ENCODE measurements at places on chromosomes 4 and X.

- DNase-seq: no peak
These were observed 58.7 kb downstream of the NBDY start for GRCh38 chrX:56787734-56788152.

DNA sequence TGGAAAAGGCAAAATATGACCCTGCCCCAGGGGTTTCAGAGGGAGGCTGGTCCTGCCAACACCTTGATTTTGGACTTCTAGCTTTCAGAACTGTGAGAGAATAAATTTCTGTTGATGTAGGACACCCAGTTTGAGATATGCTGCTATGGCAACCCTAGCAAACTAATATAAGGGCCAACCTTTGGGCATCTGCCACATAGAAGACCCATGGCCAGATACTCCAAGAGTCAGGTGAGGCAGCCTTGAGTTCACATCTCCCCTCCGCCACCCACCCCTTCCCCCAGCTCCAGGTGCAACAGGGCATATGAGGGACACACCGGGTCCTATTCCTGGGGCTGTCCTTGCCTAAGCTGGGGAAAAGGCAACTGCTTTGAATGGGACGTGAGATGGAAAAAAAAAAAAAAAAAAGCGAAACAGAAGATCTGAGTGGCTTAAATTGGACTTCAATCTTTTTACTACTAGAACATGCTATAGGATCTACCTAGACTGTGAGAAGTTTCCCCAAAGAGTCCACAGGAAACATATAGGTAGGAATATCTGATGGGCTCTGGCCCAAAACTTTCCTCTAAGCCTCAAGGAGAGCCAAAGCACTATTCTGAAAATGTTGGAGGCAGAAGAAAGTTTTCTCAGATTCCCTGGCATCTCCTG lies 56.5 kb upstream of the PROM1 start:
- DNase-seq: no peak

GRCh38 chrX:97200454-97200853 lies 316.7 kb downstream of the RPA4 start:
- DNase-seq: no peak

DNA sequence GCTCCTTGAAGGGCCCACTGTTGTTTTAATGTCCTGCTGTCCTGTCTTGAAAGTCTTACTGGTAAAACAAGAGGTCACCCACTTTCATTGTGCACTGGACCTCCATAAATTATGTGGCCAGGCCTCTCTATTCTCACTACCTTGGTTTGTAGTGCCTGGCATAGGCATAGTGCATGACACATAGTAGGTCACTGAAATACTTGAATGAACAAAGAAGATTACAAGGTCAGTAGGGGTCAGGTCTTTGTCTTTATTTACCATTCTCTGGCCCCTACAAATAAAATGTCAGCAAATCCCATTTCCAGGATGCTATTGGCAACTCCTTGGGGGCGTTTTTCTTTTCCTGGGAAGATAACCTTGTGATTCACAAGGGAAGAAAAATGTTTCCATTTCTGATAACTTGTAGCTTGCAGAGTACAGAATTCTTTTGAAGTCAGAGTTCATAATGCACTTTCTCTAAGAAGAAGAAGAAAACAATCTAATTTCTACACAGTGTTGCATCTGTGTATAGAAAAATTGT lies 1.4 kb downstream of the PGM2 start:
- DNase-seq: no peak

Measured in activated CD8-positive, alpha-beta memory T cell treated with anti-CD3 and anti-CD28 coated beads for 1 hour (primary cell).